Endothelial cell of umbilical vein (primary cell): ENCODE measurements at places on chromosomes 1 and 21. TPM values are rescaled to one million over a fixed set of nuclear protein-coding genes. Genes with fewer than 3 reads are reported as not detected.

DNA sequence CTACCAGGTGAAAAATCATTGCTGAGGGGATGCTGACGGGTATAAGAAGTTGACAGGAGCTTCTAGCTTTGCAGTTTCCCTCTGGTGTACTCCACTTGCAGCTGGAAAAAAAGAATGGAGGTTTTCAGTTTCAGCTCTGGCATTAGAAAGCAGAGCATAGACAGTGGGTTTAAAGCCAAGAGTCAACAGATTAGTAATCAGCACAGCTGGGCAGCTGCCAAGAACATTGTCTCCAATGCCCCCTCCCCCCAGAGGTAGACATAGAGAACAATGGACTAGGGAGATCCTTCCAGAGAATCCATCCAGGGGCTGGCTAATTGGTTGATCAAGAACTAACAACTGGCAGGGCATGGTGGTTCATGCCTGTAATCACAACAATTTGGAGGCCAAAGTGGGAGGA, 10.1 kb upstream of the ZBTB8B start:
- peak; percentile 85 for DNase-seq

- peak; percentile 72 for DNase-seq
Observed at GRCh38 chr1:161227196-161227871, 1.5 kb downstream of the TOMM40L start.

DNA sequence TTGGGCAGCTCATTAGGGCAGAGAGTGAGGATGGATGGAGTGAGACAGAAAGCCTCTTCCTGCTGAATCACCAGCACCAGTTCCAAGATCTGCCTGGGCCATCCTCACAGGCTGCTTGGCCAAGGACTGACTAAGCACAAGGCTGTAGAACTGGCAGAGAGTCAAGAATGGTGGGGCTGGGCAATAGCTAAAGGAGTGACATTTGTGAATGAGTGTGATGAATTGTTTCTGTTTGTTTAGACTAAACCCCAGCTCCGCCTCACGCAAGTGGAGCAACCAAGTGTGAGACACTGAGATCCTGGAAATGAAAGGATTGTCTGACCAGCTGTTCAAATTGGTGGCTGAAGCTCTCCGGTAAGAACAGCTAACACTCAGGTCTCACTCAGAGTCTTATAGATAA, 38.6 kb downstream of the BRINP2 start:
- peak; percentile 78 for DNase-seq

DNA sequence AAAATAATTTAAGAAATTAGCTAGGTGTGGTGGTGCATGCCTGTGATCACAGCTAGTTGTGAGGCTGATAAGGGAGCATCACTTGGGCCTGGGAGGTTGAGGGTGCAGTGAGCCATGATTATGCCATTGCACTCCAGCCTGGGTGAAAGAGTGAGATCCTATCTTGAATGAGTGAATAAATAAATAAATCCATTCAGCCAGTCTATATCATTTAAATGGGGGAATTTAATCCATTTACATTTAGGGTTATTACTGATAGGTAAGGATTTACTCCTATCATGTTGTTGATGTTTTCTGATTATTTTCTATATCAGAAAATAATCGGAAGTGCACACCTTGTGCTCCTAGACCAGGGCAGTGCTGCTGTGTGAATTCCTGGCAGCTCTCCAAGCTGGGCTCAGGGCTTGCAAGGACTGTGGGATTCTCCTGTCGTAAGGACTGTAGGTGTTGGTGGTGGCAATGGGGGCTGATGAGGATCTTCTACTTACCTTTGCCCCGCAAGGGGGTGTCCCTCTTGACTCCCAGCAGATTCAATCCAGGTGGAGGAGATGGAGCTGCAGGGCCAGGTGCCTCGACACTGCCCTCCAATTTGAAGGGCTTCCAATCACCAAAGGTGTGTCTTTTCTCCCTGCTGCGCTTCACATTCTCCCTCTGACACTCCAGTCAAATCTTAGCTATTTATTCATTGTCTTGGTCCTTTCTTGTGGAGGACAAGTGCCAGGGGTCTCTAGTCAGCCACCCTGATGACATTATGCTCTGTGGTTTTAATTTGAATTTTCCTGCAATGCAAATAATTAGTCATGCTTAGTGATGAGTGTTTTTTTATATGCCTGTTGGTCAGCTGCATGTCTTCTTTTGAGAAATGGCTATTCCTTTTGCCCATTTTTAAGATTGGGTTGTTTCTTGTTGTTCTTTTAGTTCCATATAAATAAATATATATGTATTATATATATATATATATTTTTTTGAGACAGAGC, 14.1 kb upstream of the TRAPPC10 start:
- DNase-seq: no peak

DNA sequence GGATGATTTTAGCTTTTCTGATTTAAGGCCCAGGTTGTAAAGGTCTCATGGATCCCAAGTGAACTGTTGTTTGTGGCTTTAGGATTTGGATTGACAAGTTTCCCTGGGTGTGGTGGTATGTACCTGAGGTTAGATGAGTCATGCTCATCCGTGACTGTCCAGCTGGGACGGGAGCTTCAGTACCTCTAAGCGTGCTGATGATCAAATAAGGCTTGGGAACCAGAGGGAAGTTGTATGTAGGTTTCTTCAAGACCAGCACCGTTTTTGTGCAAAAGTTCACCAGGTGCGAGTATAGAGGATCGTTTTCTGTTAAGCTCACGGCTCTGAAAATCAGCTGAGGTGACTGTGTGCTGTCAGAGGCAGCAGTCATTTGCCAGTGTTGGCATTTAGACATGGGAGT, 19.8 kb downstream of the PLA2G2E start:
- no peak for DNase-seq

- no peak for DNase-seq
Observed at GRCh38 chr1:85295654-85296053, 19.2 kb upstream of the BCL10 start.

- DNase-seq: no peak
Observed at GRCh38 chr1:118136187-118136941, 48.7 kb downstream of the SPAG17 start.

- no peak for DNase-seq
Observed at GRCh38 chr1:203129501-203130231, 2.1 kb downstream of the ADORA1 start.

DNA sequence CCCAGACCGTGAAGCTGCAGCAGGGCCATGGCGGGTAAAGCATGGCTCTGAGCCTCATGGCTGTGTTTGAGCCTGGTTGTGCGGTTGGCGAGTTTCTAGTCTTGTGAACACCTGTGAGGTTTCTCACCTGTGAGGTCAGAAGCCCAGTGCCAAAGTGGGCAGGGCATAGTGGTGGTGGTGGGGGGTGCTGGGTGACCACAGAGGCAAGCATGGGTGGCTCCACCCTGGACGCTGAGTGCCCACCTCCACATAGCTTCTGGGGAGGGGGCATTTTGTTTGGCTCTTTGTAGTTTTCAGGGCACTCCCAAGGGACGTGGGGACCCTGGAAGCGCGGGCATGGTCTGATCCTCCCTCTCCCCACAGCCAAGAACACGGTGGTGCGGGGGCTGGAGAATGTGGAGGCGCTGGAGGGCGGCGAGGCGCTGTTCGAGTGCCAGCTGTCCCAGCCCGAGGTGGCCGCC, 91.1 kb downstream of the TRIM11 start:
- DNase-seq: no peak

DNA sequence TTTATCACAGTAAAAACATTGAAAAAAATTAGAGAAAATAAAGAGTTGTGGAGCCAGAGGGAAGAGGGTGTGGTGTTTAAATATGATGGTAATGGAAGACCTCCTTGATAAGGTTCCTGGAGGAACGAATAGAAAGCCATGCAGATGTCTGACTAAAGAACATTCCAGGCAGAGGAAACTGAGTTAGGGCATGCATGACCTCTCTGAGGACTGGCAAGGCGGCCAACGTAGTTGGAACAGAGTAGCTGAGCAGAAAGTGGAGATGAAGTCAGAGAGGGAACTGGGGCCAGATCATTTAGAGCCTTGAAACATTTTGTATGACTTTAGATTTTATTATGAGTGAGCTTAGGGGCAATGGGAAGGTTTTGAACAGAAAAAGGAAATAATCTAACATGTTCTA, 377.5 kb downstream of the HLX start:
- DNase-seq: no peak

DNA sequence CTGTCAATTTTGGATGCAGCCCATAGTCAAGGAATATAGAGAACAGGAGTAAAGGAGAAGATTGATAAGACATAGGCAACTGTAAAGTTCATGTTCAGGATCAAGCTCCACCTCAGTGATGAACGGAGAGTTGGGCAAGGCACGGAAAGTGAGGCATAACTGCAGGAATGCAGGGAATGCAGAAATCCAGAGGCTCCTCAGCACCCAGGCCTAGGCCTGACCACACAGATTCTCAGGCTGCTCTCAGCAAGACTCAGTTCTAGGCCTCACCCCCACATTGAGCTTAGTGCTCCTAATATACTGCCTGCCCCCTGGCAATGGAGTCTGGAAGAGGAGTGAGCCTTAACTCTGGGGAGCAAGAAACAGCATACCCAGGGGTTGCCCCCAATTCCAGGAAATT, 36.3 kb upstream of the S1PR1 start:
- no peak for DNase-seq

GRCh38 chr1:220432408-220432807, 95.5 kb upstream of the MARK1 start:
- DNase-seq: no peak

DNA sequence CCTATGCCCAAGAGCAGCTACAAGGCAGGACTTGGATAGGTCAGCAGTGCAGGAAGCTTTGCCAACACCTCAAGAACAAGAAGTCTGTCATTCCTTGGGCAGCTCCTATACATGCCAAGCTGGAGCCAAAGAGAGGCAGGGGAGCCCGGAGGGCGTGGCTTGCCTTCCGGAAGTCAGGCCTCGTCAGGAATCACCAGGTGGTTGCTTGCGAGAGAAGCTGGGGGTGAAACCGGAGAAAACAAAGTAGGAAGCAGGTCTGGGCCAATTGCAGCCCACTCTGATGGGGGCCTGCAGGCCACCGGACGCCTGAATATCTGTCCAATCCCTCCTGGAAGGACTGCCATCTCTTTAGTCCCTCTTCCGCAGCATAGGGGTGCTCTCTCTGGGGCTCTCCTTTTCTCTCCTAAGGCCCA, 794 bp upstream of the FAM76A start:
- DNase-seq: peak; percentile 5

- DNase-seq: no peak
Observed at GRCh38 chr21:43298546-43299440, 128.1 kb downstream of the SIK1 start.

GRCh38 chr1:7896994-7897393, 43.6 kb downstream of the TNFRSF9 start:
- DNase-seq: no peak

DNA sequence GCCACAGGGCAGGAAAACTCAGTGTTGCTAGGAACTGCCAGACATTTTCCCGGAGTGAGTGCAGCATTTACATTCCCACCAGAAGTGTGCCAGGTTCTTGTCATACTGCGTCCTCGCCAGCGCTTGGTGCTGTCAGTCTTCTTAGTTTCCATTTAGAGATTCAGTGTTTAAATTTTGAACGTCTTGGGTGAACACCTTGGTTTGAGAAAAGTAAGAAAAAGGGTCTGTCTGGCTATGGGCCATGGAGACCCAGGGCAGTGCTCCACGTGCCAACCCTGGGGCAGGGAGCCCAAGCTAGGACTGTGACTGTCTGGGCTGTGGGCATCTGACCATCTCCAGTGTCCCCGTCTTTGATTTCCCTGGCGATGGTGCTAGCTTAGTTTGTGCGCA, 16.0 kb downstream of the IBA57 start:
- DNase-seq: no peak

- no peak for DNase-seq
Observed at GRCh38 chr1:70627910-70628309, 216.8 kb downstream of the CTH start.

- DNase-seq: no peak
Observed at GRCh38 chr1:183365093-183365492, 53.1 kb downstream of the NMNAT2 start.

DNA sequence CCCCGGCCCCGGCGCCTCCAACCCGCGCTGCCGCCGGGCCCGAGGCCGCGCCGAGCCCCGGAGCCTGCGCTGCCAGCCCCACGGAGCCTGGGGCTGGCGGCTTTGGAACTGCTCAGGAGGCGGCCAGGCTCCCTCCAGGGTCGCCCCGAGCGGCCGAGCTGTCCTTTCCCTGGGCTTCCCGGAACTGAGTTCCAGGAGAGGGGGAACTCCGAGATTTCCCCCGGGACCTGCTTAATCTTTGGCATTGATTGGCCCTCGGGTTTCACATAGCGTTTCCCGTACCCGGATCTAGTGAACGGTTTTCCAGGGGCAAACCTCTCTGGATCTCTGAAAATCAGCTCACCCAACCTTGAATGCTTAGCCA, 504 bp downstream of the H6PD start:
- DNase-seq: peak; percentile 48

SAMSN1 gene
- 5.3 and 8.0 TPM in 2 replicates for total RNA-seq

MNDA gene
- not detected in 2 replicates for total RNA-seq

PEAR1 gene
- 88.7 and 90.7 TPM in 2 replicates for total RNA-seq

C1orf185 gene
- total RNA-seq: not detected in 2 replicates

LCE2A gene
- total RNA-seq: not detected in 2 replicates

ROR1 gene
- total RNA-seq: 3.5 and 10.9 TPM in 2 replicates

KIF21B gene
- 4.4 and 4.7 TPM in 2 replicates for total RNA-seq

C8A gene
- not detected in 2 replicates for total RNA-seq

CR1 gene
- not detected in 2 replicates for total RNA-seq

KLHL17 gene
- total RNA-seq: 28.6 and 30.1 TPM in 2 replicates

PLXNA2 gene
- 229 and 302 TPM in 2 replicates for total RNA-seq
